Suppressor macrophage treated with lipopolysaccharide for 4 hours (primary cell): ENCODE measurements at places on chromosomes 2 and 18.

DNA sequence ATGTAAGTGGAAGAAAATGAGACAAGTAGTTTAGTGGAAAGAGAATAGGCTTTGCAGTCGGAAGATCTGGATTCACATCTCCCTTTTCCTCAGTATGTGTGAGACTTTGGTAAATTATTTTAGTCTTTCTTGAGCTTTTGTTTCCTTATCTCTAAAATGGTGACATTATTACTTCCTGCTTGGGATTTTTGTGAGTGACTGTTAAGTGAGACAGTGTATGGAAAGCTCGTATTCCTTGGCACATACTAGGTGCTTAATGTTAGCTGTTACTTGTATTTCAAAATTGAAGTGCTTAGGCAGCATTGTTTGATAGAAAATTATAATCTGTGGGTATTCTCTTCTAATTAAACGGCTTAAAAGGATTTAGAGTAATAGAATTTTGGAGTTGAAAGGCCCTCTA lies 2.0 kb downstream of the ZNF638 start:
- DNase-seq = peak; percentile 7

- DNase-seq = peak; percentile 52
These were observed 4.6 kb downstream of the DOCK10 start for GRCh38 chr2:225037415-225038230.

DNA sequence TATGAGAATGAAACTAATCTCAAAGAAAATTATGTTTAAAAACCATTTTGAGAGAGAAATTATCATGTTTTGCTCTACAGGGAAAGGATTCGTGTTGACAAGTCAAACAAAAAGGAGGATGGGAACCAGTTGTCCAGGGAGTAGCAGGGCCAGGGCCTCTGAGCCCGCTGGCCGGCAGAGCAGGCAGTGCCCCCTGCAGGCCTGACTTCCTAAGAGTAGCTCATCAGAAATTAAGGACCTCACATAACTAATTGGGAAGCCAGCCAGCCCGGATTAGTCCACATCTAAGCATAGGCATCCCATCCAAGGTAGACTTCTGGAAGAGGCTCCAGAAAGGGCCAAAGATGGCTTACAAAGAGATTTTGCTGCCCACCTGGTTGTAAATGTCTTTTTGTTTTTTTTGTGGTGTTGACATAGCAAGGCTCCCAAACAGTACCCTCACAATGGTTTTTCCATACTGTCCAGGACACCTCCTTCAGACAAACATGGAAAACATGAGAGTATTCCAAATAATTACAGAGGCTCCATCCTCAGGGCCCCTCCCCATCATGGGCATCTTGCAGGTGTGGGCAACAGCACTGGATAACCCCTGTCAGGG lies 241.2 kb upstream of the TANK start:
- peak; percentile 67 for DNase-seq

DNA sequence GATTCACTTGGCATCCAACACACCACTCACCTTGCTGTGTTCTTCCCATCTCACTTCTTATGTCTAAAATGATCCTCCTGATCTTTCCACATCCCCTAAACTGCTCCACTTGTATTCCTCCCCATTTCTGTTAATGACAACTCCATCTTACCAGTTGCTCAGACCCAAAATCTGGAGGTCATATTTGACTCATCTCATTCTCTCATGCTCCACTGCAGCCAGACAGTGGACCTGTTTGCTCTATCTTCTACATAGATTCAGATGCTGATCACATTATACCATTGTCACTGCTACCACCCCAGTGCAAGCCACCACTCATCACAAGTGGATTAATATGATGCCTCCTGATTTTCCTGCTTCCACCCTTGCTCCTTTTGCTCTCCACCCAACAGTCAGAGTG lies 7.9 kb upstream of the NABP1 start:
- DNase-seq = no peak

DNA sequence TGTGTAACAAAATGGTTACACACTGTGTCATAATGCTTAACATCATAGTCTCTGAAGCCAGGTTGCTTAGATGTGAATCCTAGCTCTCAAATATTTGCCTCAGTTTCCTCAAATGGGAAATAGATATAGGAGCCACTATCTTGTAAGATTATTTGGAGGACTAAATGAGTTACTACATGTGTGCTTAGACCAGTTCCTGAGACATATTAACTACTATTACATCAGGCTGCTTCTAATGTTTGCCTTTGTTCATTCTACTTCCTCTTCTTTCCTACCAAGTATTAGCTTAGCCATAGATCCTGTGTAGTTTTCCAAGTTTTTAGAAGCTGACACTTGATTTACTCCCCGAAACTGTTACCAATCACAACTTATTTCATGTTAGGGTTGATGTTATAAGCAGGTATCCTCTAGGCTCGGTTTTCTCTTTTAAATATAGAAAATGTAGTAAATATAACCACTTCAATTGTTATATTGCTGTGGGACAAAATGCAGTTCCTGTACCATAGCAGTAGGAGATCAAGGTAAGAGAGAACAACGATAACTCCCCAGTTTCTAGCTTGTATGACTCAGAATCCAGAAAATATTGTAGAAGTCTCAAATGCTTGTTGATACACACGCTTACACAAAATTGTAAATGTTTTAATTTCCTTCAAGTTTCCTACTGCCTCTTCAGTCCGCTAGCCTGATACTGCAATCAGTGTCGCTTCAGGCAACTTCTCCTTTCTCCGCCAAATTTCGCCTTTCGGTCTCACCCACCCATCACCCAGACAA lies 751 bp upstream of the DNAJC10 start:
- DNase-seq = peak; percentile 42

DNA sequence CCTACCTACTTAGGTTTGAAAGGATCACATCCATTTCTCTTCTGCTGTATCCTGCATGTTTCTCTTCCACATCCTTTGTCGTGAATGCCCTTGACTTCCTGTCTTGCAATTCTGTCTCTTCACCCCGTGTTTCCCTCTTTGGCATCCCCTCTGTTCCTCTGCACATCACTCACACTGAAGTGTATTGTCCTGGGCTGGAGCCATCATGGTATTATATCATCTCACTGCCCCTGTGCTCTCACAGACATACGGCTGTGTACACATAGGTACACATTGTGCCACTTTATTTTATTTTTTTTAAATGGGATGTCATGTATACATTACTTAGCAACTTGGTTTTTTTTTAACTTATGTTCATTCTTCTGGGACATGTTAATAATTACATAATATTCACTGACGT lies 291.6 kb downstream of the ALPK2 start:
- DNase-seq = no peak

GRCh38 chr18:58978916-58979315 lies 114.2 kb downstream of the ZNF532 start:
- no peak for DNase-seq

- no peak for DNase-seq
These were observed 142.7 kb upstream of the NFATC1 start for GRCh38 chr18:79252904-79253633.
